ENCODE measurements at places on chromosomes 2 and 18. TPM values are rescaled to one million over a fixed set of nuclear protein-coding genes. Genes with fewer than 3 reads are reported as not detected.

The KCNG2 gene
- total RNA-seq, result not detected

The CAPN10 gene
- 34.4 TPM for total RNA-seq

- DNase-seq, result no peak
Observed at GRCh38 chr2:101064868-101065549, 62.9 kb downstream of the RPL31 start.

The SPP2 gene
- total RNA-seq, result not detected

The CLEC4F gene
- total RNA-seq, result 1.2 TPM

The PAIP2B gene
- total RNA-seq, result 11.6 TPM

- DNase-seq, result no peak
Observed at GRCh38 chr2:63981702-63982103, 37.5 kb downstream of the VPS54 start.

The C2orf66 gene
- 1.0 TPM for total RNA-seq

- DNase-seq, result no peak
Observed at GRCh38 chr2:203893840-203894239, 26.3 kb downstream of the CTLA4 start.
